ENCODE measurements at places on chromosomes 3 and 15.

DNA sequence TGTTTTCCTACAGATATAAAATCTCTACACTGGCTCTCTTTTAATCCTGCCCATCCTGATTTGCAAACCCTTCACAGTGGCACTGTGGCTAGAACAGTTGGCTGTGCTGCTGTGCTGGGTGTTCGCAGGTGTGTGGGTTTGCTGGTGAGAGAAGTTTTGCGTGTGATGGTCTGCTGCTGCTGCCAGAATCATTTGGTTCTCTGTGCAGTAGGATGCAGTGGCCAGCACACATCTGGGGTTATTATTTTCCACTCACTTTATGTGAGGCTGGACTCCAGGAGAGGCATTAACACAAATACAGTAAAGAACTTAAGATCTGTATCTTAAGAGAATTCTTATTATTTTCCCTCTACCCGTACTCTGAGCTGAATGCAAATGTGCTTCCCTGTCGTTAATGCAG lies 16.0 kb upstream of the PSMD6 start:
- DNase-seq: no peak

- no peak for DNase-seq
Observed at GRCh38 chr15:69897061-69897460, 200.7 kb downstream of the TLE3 start.

DNA sequence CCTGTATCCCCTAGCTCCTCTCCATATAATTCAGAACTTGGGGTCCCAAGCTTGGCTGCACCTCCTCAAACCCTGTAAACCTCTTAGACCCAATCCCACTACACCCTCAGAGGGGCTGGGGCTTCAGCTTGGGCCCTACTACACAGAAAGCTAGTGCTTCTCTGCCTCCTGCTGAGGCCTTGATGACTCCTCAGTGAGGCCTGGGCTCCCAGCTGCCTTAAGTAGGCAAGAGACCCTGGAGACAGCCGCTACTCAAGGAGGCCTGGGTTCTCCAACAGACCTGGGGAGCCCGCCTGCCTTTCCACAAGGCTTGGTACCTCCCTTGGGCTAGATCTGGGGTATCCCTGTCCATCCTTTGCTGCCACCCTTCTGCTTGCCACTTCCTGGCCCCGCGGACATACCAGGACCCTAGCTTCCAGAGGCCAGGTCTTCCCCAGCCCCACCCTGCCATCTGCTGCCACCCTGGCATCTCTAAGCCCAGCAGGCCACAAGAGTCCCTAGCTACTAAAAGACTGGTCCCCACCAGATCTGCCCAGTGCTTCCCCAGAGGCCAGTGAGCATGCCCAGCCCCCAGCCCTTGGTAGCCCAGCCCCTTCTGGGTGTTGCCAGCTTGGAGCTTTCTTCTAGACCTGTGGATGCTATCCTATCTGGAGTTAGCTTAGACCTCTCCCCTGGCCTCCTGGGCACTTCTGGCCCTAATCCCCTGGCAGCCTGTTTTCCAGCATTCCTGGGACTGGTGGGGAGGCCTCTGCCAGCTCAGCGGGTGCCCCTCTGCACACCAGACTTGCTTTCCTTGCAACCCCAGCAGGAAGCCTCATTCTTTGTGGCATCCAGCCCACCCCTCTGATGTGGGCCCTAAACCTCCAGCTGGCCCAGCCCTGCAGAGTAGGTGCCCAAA lies 13.7 kb downstream of the C15orf39 start:
- no peak for DNase-seq

DNA sequence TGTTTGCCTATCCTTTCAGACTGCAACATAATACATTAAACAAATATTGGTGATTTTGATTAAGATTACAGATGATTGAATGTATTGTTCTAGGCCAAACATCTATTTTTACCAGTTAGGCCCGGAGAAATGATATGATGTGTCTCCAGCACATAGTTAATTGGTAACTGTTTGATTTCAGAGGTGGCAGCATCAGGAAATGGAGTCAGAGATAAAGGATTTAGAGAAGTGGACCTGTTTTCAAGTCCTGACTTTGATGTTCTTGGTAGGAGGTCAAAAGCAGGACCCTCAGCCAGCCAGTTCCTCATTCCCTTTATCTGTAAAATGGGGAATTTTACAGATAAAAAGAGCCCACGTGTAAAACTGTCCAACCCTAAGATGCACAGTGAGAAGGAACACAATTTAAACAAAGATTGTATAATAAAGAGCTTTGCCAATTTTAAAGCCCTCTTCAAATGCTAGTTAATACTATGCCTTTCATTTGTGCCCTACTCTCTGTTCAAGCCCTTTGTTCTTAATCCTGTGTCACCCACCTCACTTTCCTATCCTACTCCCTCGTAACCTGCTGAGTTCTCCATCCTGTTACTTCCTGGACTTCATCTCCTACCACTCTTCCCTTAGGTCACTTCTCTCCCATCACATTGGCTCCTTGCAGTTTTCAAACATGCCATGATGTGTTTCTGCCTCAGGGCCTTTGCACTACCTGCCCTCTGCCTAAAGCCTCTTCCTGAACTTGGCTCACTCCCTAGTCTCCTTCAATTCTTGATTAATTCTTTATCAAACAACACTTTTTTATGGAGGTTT lies 2.5 kb downstream of the TMEM212 start:
- no peak for DNase-seq

- DNase-seq: no peak
Observed at GRCh38 chr3:137071104-137071503, 113.3 kb downstream of the IL20RB start.

GRCh38 chr3:90092994-90093393 lies 985.6 kb downstream of the EPHA3 start:
- DNase-seq: no peak

DNA sequence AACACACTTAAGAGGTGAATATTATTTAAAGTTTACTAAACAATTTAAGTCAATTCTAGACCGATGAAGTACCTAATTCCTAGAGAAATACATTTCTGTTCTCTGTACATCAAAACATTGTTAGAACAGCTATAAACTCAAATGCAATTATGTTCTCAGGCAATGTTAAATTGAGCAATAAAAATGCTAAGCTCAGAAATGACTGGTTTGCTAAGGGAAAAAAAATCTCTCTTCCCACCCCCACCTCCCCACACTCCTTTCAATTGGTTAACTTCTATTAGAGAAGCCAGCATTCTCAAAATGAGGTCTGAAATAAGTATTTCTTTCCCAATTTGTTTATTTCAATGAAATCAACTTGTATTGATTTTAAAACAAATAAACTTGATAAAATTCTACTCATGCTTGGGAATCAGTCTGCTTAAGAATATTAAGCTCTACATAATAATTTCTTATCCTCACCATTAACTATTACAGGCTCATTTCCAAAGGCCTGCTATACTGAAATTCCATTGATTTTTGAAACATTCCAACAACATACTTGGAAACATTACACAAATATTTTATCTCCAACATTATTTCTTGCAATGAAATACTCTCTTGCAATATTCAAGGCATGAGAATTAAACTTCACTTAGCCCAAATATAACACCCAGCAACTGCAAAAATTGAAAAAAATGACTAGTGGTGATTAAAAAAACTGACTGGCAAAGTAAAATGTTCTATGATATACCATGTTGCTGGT lies 22.6 kb downstream of the TSPAN3 start:
- no peak for DNase-seq

- no peak for DNase-seq
Observed at GRCh38 chr3:87563712-87564111, 287.3 kb upstream of the POU1F1 start.

DNA sequence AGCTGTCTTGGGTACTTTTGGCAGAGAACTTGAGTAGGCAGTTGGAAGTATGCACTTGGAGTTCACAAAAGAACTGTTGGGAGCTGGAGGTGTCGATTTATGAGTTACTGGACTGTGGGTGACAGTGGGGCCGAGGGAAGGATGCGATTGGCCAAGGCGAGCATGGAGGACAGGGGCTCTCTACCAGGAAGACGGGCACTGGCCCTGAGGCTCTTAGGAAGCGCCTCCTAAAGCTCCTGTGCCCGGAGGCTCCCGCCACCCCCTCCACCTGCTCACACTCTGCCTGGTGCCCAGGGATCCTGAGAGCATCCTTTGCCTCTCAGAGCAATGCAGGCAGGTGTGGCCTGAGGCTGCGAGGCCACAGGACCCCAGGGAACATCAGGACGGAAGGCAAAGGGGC lies 69.0 kb downstream of the CRTC3 start:
- no peak for DNase-seq

GRCh38 chr3:59946401-59946800 lies 896.6 kb upstream of the CFAP20DC start:
- DNase-seq: no peak

- no peak for DNase-seq
Observed at GRCh38 chr3:65935724-65936123, 103.0 kb downstream of the MAGI1 start.

DNA sequence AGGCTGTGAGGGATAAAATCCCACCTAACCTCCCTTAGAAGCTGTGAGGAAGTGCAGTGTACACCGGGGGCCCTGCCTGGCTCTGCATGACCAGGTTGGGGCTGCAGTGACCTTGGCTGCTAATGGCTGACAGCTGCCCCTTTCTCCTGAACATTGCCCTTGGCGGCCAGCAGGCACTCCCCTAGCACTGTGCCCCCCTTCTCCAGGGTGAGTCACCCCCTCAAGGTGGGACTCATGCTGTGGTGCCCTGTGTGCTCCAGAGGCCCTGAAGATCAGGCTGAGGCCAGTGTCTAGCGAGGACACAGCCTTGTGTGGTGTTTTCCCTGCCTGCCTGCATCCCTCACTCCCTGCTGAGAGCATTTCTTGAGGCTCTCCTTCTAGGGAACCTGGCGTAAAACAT lies 21.0 kb upstream of the FGD5 start:
- DNase-seq: no peak

GRCh38 chr3:12440927-12441714 lies 43.2 kb upstream of the TSEN2 start:
- peak; percentile 43 for DNase-seq

DNA sequence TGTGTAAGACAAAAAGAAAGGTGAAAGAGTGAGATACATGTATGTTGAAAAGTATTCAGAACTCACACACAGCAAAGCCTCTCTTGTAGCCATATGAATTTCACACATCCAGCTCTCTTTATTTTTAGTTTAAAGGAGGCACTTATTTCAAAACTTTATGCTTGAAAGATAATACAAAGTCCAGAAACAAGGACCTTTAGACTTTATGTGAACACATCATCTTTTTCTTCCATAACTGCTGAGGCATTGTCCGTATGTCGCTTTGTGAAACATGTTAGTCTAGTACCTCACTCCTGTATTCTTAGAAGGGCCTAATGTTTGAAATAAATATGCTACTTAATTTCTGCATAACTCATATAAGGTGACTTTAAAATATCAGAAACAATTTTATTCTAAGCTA lies 763.4 kb downstream of the GBE1 start:
- DNase-seq: no peak

GRCh38 chr3:114451561-114452018 lies 157.8 kb downstream of the TIGIT start:
- DNase-seq: no peak

DNA sequence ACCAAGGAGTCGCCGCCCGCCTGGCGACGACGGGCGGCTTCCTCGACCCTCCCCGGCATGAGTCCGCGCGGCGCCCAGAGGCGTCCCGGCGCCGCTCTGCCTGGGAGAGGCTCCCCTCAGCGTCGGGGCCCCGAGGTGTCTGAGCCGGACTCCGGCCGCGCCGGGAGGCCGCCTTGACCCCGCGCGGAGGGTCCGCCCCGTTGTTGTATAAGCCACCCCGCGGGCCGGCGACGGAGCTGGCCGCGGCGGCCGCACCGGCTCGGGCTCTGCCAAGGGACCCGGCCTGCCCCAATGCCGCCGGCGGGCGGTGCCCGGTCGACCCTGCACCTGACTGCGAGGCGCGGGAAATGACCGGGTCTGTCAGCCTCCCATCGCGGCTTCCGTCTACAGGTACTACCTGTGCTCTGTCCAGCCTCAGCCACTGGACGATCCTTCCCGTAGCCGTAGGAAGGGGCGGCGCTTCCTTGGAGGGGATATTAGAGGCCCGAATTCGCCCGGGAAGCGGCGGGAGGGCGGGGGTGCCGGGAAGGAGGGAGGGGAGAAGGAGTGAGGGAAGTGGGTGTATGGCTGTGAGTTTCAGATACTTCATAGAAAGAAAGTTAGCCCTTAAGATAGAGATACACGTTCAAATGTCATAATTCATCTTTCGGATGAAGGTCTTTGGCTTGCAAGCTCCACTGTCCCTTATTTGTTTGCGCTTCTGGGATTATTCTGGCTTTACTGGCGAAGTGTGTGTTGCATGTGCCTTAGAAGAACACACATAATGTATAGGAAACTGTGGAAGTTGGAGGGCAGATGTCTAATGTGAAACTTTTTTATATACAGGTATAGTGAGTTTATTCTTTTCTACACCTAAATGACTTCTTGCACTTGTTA lies 620 bp downstream of the ABHD5 start:
- peak; percentile 87 for DNase-seq

DNA sequence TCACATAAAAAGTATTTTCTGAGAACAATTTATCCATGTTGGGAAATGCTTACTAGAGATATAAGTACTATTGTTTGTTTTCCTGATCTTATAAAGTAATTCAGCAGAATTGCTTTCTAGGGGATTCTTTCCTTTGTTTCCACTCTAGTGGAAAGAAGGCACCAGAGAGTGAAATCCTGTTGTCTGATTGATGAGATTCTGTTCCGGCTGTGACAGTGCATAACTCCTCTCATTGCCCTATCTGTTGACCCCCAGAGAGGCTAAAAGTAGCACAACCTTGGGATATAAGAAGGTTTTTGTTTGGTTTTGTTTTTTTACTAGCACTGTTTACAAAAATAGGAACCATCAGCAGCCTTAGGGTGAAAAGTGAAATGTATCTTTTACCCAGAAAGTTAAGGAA lies 114.1 kb downstream of the ALCAM start:
- DNase-seq: no peak

DNA sequence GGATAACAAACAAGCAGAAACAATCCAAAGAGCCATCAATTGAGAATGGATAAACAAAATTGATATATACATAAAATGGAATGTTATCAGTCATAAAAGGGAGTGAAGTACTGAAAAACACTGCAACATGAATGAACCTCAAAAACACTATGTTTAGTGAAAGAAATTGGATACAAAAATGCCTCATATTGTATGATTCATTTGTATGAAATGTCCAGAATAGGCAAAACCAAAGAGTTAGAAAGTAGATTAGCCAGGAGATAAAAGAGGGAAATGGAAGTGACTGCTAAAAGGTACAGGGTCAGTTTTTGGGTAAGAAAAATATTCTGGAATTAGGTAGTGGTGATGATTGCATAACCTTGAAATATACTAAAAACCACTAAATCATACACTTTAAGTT lies 9.8 kb upstream of the SLC25A36 start:
- no peak for DNase-seq

DNA sequence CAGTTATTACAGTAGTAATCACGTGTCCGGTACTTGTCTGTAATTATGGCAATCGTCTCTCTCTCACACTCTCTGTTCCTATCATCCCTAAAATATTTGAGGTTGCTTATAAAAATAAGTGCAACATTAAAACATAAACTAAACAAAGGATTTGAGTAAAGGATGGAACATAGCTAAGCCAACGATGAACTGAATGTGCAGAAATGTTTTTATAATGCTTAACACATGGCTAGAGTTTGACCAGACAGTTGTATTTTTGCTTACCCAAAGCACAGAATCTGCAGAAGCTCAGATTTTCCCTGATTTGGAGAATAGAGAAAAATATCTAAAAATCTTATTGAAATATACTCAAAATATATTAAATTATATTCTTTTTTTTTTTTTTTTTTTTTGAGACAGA lies 1030.9 kb downstream of the NAALADL2 start:
- DNase-seq: no peak

- DNase-seq: no peak
Observed at GRCh38 chr15:85488997-85489396, 108.6 kb downstream of the AKAP13 start.

- no peak for DNase-seq
Observed at GRCh38 chr3:183149915-183150750, 12.4 kb downstream of the LAMP3 start.

GRCh38 chr3:12462159-12462947 lies 21.9 kb upstream of the TSEN2 start:
- no peak for DNase-seq

Measured in H9 (cell line).